Activated gamma-delta T cell treated with anti-CD3 and anti-CD28 coated beads, Interleukin-2, amount 50 U/mL, for 16 hours (primary cell): ENCODE measurements at places on chromosomes 7 and 10.

DNA sequence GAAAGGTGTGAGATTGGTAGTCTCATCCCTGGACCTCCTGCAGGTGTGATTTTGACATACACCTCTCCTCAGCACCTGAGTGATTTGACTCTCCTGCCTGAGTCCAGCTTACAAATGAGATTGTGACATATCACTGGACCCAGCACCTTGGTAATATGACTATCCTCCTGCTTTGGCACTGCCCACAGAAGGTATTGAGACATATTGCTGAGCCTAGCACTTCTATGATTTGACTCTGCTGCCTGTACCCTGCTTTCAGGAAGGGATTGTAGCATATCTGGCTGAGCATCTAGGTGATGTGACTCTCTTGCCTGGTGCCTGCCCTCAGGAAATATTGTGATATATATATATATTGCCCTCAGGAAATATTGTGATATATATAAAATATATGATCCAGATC is 43.5 kb upstream of the ZNF680 start:
- no peak for DNase-seq

DNA sequence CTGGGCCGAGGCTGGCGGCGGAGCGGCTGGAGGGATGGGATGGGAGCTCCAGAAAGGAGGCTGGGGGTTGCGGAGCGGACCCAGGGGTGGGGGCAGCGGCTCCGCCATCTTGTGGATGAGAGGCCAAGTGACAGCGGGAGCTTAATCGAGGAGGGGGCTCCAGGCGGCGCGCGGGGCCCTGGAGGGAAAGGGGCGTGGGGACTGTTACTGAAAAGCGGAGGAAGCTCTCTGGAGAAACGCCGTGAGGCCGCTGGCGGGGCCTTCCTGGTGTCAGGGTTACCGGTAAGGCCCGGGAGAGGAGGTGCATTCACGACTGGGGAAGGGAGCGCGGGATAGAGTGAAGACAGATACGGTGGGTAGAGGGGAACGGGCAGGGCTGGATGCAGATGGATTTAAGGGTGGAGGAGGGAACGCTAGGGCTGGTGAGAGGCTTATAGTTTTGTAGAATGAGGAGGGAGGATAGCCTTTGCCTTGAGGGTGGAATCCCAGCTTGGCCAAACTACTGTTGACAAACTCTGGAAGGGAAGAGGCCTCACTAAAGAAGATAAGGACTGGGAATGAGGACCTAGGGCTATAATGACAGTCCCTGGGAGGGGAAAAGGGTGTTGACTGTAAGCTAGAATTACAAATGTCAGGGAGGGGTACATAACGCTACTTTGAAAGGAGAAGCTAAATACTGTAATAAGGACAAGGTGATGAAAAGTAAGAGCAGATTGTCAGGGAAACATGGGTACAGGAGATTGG is 535 bp downstream of the BTRC start:
- peak; percentile 17 for DNase-seq

GRCh38 chr7:116380025-116380424 is 119.5 kb upstream of the CAV2 start:
- no peak for DNase-seq

DNA sequence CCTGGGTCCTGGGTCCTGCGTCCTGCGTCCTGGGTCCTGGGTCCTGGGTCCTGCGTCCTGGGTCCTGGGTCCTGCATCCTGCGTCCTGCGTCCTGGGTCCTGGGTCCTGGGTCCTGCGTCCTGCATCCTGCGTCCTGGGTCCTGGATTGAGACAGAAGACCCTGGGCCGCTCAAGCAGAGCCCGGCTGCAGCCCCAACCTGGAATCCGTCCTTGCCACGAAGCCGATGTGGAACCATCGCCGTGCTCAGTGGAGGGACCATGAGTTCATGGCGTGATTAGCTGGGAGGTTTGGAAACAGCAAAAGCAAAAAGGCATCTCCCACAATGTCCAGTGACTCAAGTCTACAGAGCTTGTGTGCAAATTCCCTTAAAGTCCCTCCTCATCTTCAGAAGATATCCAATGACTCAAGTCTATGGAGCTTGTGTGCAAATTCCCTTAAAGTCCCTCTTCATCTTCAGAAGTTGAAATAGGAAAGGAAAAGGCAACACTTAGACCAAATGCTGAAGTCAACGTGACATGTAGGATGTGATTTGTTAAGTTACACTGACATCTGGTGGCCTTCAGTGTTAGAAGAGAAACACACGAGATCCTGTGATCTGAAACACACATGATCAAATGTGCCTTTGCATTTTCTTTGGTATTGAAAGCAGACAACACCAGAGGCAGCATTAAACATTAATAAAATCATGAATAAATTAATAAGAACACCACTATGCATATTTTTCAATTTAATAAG is 179.9 kb downstream of the PTPRN2 start:
- no peak for DNase-seq
